Activated effector memory CD4-positive, alpha-beta T cell treated with Interleukin-2 at 50 U/mL for 16 hours (primary cell): ENCODE measurements at places on chromosomes 2 and 18.
A peak's percentile ranks its signal among the peaks of the same experiment; 100 is the strongest.

DNA sequence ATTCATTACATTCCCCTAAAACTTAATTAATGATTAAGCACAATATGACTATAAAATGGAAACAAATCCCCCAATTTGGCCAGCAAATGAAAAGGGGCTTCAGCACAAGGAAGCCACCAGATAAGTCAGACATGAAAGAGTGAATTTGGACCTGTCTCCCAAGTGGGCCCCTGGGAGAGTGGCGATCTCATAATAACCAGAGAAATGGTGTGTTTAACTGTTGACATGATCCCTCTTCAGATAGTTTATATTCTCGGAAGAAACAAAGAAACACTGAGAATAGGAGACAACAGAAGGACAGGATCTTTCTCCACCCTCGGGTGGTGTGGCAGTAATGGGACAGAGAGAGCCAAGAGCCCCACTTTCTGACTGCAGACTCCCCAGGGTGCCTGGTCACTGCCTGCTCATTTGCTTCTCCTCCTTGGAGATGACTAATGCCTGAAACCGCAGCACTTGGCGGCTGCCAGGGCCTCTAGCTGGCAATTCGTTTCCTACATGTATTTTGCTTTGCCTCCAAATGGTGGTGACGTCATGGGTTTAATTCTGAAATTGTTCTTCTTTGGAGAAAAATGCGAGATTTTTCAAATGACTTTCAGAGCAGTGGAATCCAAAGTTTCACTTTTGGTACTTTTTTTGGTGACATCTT lies 46.4 kb upstream of the SPP2 start:
- DNase-seq = no peak

DNA sequence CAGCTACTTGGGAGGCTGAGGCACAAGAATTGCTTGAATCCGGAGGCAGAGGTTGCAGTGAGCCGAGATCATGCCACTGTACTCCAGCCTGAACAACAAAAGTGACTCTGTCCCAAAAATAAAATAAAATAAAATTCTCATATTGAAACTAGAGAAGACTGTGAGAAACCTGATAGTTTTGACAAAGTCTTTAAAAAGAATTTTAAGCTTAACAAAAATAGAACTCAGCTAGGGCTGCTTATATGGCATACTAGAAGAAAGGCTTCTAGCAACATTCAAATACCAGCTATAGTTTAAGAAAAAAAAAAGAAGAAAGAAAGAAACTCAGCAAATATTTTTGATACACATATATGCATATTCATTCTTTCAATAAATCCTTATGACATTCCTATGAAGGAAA lies 13.6 kb downstream of the HADHA start:
- no peak for DNase-seq

DNA sequence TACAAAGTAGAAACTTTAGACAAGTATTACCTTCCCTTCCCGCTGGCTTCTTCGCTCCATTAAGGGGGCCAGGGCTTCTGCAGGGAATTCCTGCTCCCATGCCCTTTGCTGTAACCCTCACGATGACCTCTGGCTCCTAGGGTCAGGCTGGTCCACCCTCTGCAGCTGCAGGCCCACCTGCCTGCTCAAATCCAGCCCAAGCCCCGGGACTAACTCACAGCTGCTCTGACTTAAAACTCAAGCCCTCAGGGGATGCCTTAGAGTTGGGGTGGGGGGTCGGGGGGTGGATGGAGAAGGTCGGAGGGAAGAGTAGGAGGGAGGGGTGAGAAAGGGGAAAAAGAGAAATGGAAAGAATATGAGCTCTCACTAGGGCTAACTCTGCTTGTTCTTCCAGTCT lies 4.9 kb downstream of the IGFBP5 start:
- DNase-seq = no peak

GRCh38 chr18:59114160-59114559 lies 25.5 kb upstream of the SEC11C start:
- no peak for DNase-seq

- DNase-seq = no peak
These were observed 398.0 kb downstream of the CPS1 start for GRCh38 chr2:210954386-210954907.

DNA sequence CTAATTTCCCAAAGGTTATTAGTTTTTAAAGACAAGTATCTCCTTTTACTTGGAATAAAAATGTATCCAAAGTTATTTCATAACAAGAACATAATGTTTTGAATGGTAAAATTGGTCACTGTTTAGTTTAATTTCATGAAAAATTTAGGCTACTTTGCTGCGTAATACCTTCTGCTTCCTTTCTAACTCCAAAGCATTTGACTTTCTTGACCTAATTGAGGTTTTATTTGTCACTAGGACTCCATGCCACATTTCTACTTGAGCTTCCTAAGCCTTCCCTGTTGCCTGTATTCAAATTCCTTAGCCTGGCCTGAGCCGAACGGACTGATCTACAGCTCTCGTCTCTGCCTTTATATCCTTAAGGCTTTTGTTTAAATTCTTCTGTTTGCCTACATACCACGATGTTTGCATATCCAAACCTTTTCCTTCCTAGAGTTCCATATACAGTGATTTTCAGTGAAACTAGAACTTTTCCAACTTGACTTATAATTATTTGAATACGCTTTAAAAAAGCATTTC lies 25.1 kb downstream of the ARMC9 start:
- no peak for DNase-seq

DNA sequence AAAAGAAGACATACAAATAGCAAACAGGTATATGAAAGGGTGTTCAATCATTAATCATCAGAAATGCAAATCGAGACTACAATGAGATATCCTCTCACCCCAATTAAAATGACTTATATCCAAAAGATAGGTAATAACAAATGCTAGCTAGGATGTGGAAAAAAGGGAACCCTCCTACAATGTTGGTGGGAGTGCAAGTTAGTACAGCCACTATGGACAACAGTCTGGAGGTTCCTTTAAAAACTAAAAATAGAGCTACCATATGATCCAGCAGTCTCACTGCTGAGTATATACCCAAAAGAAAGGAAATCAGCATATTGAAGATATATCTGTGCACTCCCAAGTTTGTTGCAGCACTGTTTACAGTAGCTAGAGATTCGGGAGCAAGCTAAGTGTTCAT lies 271.5 kb downstream of the MBD5 start:
- no peak for DNase-seq

DNA sequence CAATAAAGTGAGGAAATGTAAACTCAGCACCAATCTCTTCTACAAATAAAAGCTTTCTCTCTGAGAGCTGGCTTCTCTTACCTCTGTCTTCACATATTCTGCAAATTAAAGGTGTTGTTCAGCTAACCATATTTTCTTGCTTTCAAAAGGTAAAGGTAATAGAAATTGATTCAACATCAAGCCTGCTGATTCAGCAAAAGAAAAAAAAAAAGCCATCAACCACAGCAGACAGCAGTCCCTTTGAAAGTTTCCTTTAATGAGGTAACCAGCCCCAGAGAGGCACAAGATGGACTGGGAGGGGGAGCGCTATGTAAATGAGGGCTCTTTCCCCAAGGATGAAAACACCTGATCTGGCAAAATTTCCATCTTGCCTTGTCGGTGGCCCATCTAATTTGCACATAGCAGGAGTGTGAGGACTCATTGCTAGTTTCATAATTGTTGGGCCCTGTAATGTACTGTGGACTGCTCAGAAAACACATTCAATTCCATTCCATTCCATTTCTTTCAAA lies 154.9 kb upstream of the SOX11 start:
- DNase-seq = no peak

GRCh38 chr2:136783856-136784255 lies 18.5 kb downstream of the THSD7B start:
- DNase-seq = no peak

- no peak for DNase-seq
These were observed 92.7 kb downstream of the VWC2L start for GRCh38 chr2:214503568-214503967.

GRCh38 chr2:211408483-211408891 lies 852.1 kb downstream of the CPS1 start:
- DNase-seq = no peak

GRCh38 chr2:21037671-21038108 lies 6.2 kb downstream of the APOB start:
- no peak for DNase-seq

DNA sequence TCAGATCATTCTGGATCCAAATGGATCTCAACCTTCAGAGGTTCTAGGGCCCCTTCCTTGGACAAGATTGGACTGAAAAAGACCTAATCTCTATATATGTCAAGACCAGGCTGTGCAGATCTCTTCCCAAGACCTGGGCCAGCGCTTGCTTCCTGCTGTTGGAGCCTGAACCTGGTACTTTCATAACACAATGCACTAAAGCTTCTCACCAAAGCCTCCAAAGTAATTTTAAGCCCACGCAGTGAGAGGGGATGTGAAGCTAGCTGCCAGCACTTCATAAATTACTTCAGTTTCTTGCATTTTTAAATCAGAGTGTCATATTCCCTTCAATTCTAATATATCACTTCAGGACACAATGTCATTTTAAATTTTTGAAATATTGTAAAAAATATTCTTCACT lies 50.7 kb downstream of the LRRC30 start:
- DNase-seq = no peak

- no peak for DNase-seq
These were observed 64.0 kb downstream of the ADNP2 start for GRCh38 chr18:80173060-80173459.

DNA sequence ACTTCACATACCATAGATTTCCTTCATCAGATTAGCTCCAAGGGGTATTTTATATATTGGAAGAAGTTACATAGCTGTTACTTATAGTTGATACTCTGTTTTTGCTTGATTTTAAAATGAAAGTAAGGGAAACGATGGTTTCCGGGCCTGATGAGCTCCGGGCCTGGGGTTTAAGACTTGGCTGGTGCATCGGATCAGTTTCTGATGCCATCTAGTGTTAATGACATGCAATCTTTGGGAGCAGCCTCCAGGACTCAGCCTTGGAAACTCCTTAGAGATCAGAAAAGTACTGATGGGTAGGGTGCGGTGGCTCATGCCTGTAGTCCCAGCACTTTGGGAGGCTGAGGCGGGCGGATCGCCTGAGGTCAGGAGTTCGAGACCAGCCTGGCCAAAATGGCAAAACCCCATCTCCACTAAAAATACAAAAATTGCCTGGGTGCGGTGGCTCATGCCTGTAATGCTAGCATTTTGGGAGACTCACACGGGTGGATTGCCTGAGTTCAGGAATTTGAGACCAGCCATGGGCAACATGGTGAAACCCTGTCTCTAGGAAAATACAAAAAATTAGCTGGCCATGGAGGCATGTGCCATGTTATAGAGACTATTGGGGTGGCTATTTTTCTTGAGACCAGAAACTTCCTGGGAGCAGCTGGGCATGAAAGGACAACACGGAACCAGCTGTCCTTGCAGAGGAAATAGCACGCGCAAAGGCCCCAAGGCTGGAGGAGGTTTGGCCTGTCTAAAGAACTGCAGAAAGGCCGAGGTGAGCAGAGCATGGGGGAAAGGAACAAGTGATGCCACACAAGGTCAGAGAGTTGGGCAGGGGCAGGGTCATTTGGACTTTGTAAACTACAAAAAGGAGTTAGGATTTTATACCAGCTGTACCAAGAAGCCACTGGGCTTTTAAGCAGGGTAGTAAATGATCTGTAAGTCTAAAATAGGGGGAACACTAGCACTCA lies 46.9 kb upstream of the CNOT11 start:
- DNase-seq = peak; percentile 18

GRCh38 chr2:221517146-221517695 lies 54.9 kb downstream of the EPHA4 start:
- no peak for DNase-seq

GRCh38 chr2:220356076-220356475 lies 728.6 kb downstream of the SLC4A3 start:
- no peak for DNase-seq

- DNase-seq = no peak
These were observed 119.3 kb upstream of the SIX3 start for GRCh38 chr2:44822174-44822573.

GRCh38 chr2:139721411-139721995 lies 941.3 kb upstream of the NXPH2 start:
- DNase-seq = no peak

GRCh38 chr2:204313256-204313655 lies 232.0 kb upstream of the PARD3B start:
- no peak for DNase-seq

- DNase-seq = no peak
These were observed 40.4 kb downstream of the SYT4 start for GRCh38 chr18:43236921-43237320.

GRCh38 chr18:34783501-34783900 lies 73.4 kb downstream of the DTNA start:
- DNase-seq = no peak

DNA sequence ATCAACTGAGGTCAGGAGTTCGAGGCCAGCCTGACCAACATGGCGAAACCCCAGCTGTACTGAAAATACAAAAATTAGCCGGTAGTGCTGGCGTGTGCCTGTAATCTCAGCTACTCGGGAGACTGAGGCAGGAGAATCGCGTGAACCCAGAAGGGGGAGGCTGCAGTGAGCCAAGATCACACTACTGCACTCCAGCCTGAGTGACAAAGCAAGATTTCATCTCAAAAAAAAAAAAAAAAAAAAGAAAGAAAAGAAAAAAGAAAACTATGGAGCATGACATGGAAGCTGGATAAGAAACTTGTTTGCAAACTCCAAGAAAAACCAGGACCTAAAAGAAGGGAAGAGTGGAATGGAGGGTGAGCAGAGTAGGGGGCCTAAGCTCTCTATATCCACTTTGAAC lies 1.9 kb upstream of the CHMP1B start:
- DNase-seq = no peak

DNA sequence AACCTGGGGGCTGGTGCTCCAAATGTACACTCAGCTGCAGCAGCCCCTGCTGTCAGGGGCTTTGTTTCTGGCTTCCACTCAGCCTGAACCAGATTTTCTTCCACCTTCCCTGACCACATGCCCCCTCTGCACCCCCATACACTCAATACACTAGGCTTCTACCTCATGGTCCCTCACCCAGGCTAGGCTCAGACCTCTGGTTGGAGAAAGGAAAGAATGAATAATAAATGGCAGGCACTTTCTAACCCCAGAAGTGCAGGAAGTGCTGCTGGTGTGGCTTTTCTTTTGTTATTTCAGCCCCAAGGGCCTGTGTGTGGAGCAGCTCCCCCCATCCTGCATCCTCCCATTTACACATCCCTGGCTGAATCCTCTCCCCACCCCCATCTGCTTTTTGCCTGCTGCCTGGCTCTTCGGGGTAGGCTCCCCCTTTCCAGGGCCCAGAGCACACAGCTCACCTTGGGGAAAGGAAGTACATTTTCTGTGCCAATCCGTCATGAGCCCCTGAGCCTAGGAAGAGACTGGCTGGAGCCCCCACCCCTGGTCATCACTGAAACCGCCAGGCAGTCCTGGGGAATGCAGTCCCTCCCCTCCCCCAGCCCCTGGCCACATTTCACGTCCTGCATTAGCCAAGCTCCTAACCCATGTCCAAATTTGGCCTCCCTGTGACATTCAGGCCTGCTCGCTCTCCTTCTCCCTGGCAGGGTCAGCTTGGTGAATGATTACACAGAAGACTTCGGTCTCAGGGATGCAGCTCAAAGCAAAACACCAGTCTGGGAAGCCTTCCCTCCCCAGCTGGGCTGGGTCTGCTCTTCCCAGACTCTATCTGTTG lies 2.6 kb downstream of the DYSF start:
- no peak for DNase-seq
